ENCODE measurements at places on chromosomes 5 and 9.

DNA sequence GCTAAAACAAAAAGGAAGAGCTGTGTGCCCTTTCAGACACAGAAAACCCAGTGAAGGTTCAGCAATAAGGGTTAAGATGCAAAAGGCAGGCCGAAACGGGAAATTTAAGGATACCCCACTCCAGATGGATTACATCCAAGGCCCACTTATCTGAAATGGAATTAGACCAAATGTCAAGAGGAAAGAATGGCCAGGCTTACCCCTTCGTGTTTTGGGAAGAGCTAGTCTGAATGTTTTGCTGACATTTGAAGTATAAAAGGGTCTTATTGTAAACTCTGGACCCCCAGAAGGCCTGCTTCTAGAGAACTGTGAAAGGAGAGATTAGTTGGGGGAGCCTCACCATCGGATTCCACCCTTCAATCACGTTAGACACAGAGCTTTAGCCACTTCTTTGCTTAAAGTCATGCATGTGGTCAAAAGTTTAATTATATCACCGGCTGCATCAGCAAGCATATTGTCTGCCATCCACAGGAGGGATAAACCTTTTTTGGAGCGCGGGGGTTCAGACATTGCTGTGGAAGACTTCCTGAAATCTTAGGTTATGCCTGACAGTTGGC is 93.3 kb downstream of the EFNA5 start:
- no peak for DNase-seq

DNA sequence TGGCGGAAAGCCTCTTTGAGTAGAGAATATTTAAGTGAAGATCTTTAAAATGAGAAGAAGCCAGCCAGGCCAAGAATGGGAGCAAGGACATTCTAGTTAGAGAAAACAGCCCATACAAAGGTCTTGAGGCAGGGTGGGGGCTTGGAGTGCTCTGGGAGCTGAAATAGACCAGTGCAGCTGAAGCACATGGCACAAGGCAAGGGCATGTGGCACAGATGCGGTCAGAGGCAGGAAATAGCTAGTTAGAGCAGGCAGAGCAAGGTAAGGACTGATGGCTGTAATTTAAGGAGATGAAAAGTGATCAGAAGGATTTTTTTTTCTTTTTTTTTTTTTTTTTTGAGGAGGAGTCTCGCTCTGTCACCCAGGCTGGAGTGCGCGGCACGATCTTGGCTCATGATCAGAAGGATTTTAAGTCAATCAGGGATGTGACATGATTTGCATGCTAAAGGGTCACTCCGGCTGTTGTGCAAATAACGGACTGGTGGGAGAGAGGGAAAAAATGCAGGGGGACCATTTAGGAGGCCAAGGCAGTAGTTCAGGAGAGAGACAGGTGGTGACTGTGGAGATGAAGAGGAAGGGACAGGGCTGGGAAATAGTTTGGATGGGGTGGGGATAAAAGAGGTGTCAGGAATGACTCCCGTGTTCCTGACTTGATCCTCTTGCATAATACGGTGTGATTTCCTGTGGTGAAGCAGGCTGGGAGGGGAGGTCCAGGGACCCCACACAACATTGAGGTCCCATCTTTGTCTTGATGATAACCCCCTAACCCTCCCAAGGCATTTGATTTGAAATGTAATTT is 207.6 kb downstream of the HSPA4 start:
- peak; percentile 39 for DNase-seq

DNA sequence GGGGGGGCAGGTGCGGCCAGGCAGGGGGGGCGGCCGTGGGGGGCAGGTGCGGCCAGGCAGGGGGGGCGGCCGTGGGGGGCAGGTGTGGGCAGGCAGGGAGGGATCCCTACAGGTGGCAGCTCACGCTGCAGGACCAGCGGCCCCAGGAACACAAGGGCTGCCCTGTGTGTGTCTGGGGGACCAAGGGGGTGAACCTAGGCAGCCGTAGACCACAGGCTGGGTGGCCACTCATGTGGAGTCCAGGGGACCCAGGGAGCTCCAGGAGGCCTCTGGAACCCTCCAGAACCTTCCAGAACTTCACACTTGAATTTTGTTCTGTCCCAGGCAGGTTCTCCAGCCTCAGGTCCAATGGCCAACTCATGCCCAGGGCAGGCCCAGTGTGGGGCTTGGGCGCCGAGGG is 51.6 kb upstream of the EGFL7 start:
- DNase-seq: no peak

DNA sequence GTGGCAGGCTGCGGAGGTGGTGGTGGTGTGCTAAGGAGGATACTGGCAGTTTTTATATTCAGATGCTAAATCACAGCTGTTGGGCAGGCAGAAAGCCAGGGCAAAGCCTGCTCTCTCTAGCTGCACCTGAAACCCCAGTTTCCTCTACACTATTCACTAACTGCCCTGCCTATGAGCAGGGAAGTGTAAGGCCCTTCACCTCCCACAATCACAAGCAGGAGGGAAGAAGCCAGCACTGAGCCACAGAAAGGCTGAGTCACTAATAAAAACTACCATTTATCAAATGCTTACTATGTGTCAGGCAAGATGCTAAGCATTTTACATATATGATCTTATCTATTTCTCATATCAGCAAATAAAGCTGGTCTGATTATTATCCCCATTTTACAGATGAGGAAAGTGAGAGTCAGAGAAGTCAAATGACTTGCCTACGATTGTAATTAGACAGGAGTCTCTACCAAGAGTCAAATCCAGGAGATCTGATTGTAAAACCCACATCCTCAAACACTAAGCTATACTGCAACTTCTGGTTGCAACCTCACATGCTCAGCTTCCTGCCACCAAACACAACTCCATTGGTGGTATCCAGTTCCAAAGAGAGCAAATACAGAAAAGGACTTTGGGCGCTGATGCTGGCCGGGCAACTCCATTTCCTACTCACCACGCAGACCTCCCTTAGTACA is 17.7 kb upstream of the IL6ST start:
- DNase-seq: no peak

DNA sequence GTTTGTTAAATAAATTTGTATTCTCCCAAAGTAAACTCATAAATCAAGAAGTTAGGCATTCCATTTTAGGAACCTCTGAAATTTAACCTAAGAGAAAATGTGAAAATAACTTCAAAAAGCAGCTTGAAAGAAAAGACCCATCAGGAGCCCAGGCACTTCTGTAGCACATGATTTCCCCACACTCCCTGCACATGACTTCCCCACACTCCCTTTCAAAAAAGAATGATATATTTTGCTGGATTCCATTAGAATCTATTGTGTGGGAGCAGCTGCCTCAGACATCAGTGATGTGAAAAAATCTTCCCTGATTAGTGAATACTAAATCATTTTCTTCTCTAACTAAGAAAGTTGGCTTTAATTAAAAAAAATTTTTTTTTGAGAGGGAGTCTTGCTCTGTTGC is 83.3 kb downstream of the GLDC start:
- DNase-seq: peak; percentile 12

GRCh38 chr5:41858890-41859289 is 11.3 kb downstream of the OXCT1 start:
- DNase-seq: no peak

- DNase-seq: no peak
Observed at GRCh38 chr9:88478246-88478645, 56.7 kb upstream of the NXNL2 start.

- DNase-seq: no peak
Observed at GRCh38 chr5:132012371-132013005, 1.0 kb upstream of the ACSL6 start.

DNA sequence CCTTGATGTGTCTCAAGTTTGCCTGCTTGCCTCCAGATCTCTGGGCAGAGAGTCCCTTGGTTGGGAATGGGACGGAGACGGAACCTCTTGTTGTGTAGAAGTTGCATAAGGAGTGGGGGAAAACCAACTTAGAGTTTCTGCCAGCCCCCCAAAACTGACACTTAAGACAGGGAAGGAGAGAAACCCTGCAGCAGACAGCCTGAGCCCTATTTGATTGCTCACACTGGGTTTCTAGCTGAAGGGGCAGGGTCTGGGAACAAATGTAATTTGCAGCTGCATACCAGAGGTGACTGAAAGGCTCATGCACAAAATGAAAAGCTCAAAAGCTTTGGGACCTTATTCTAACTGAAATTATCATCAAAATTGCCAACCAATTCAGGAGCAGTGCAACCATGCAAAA is 254.5 kb downstream of the RASEF start:
- no peak for DNase-seq

DNA sequence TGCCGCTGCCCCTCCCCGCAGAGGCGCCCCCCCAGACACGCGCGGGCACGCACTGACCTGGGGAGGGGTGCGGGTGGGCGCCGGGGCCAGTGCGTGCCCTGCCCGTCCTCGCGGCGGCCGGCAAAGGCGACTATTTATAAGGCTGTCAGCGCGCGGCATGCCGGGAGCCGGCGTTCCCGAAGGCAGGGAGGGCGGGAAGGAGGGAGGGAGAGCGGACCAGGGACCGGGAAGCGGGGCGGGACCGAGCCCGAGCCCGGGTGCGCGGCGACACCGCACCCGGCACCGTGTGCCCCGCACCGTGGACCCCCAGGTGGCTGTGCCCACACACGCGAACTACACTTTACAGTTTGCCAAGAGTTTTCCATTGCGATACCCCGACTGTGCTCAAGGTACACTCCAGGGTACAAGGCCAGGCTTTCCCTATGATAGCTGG is at the start of gene AK1:
TSS of gene AK1 (minus strand) at position 110 of the 433 bp plus-strand sequence. CDS start 3,058 bp downstream, outside the sequence.
- peak; percentile 87 for DNase-seq

GRCh38 chr5:127849891-127850290 is 146.7 kb downstream of the CCDC192 start:
- no peak for DNase-seq

DNA sequence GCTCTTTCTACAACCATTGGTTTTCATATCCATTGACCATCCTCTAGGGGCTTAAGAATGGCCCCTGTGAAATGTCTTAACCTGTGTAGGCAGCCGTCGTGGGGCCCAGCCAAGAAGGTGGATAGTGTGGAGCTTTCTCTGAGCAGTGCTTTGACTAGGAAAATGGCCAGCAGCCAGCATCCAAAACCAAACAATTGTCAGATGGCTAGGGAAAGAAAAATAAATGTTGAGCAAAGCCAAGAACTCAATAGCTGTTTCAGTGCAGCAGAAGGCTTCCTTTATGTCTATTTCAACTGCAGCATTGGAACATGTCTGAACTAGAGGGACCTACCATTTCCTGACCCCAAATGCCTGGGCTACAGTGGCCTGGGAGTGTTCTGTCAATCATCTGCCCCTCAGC is 374.9 kb downstream of the TLE4 start:
- no peak for DNase-seq

DNA sequence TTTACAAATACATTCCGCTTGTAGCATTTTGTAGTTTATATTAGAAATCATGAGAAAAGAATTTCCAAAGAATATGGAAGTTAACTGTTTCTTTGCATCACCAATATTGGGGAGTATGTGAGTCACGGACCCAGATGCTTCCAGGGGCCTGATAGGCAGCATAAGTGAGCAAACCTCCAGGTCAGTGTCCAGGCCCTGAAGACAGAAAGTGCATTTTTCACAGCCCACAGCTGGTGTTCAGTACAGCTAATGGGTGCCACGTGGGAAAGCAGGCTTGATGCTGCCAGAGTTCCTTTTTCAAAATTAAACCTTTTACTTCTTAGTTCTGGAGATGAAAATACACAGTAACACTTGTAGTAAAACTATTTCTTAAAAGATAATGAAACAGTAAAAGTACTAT is 454.4 kb upstream of the ACTBL2 start:
- DNase-seq: peak; percentile 74

GRCh38 chr5:150255659-150256409 is 33.7 kb downstream of the CAMK2A start:
- DNase-seq: peak; percentile 71

DNA sequence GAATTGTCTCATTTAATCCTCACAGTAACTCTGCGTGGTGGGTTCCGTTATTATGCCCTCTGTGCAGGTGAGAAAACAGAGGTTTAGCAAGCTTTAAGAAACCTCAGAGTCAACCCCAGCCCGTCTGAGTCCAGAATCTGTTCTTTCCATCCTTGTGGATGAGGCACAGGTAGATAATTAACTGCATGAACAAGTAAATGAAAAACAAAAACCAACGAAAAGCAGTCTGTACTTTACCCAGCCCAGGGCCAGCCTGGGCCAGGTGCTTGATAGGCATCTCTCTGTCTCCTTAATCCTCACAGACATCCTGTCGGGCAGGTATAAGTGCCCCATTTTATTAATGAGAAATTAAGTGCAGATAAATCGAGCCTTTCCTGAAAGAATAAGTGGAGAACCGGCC is 25.3 kb upstream of the CXCL14 start:
- no peak for DNase-seq

DNA sequence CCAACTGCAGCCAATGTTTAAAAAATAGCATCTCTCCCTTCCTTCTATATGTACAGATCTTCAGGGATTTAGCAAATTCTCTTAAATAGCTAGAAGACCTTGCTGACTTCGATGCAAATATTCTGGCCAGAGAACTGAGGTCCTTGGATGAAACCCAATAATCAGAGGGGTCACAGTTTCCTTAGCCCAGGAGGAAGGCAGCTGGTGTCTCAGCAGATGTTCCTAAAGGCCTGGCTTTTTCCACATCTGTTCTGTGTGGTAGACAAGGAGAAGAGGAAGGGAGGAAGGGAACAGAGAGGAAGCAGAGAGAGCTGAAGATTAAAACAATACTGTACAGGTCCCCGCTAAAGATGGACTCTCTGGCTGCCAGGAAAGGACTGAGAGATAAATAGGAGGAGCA is 33.1 kb downstream of the BOD1 start:
- DNase-seq: no peak

DNA sequence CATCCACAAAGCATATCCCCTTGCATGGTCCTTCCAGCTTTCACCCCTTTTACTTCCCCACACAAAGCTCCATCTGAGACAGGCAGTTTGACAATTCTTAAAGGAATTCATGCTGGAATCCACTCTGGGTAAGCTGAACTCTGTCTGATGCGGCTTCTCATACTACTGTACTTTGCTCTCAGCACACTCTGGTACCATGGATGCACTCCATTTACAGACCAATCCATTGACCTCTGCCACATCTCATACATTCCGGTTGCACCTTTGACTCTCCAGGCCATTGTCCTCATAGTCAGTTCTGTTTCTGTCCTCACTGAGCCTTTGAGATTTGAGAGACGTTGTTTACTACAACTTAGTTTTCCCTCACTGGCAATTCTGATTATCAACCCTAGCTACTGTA is 12.2 kb downstream of the SPATA9 start:
- DNase-seq: no peak

DNA sequence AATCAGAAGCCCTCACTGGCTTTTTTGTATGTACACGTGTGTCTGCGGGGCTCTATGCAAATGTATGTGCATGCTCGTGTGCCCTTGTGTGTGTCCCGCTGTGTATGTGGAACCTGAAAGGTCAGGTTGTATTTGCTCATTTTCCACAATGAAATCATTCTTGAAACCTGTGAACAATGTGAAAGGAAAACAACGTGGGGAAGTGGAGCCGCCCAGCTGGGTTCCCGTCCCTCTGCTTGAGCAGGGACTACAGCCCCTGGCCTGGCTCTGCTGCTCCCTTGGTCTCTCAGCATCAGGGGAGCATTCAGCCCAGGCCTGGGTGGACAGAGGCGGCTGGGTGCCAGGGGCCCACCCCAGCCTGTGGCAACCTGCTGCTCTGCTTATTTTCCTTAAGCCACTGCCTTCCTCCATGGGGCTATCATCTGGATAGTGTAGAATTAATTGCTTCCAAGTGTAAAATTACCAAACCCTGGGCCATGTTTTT is 3.0 kb downstream of the ECSCR start:
- peak; percentile 64 for DNase-seq
